Mesothelial cell of epicardium (in vitro differentiated cells): ENCODE measurements at places on chromosomes 16 and 17. TPM values are rescaled to one million over a fixed set of nuclear protein-coding genes. Genes with fewer than 3 reads are reported as not detected.

DNA sequence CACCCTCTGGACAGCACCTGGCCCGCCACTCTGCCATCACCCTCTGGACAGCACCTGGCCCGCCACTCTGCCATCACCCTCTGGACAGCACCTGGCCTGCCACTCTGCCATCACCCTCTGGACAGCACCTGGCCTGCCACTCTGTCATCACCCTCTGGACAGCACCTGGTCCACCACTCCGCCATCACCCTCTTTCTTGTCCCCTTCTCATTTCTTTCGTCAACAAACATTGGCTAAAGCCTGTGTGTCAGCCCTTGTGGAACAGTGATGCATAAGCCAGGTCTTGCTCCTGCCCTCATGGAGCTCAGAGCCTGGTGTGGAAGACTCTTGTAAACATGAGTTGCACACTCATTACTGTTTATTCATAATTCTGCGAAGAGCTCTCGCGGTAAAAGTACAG, 31.2 kb downstream of the CDK5R1 start:
- DNase-seq, result no peak
- peaks cover 30% of the 10 kb centered on the region for H3K4me1 ChIP-seq
- no peaks in the 10 kb centered on the region for H3K27me3 ChIP-seq
- no peaks in the 10 kb centered on the region for H3K36me3 ChIP-seq
- no peak overlapping the region for H3K27ac ChIP-seq

- H3K27me3 ChIP-seq, result peaks cover 3% of the 10 kb centered on the region
- DNase-seq, result no peak
- no peaks in the 10 kb centered on the region for H3K4me1 ChIP-seq
- no peak overlapping the region for H3K4me3 ChIP-seq
- no peak overlapping the region for H3K27ac ChIP-seq
Measured at GRCh38 chr16:13176711-13177110, 275.3 kb downstream of the SHISA9 start.

DNA sequence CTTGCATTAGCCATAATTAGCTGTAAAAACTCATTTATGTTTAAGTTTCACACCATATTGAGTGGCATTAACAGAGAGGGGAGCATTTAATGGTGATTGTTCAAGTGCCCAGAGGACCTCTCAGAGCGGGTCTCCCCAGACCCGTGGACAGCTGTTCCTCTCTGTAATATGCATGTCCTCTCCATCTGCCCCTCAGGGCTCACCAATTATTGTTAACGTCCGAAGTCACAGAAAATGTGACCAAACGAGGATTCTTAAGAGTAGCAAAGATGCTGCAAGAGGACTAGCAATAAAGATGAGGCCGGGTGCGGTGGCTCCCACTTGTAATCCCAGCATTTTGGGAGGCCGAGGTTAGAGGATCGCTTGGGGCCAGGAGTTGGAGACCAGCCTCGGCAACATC, 130.2 kb downstream of the CPPED1 start:
- DNase-seq, result no peak
- no peak overlapping the region for H3K27ac ChIP-seq
- no peaks in the 10 kb centered on the region for H3K27me3 ChIP-seq
- no peak overlapping the region for H3K4me3 ChIP-seq
- H3K4me1 ChIP-seq, result peaks cover 13% of the 10 kb centered on the region

DNA sequence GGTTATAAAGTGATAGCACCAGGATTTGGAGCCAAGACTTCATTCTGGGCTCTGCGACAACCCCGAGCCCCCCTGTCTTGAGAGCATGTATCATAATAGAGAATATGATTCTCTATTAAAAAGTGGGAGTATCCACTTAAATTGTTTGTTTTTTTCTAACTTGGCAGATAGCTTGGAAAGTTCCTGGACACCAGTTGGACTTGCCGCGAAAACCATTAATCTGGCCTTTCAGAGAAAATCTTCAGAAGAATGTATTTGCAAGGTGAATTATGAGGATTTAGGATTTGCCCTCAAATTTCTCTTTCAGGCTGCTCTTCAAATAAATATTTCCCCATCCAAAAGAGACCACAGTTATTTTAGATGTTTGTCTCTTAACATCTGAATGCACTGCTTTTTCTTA, 53.5 kb downstream of the MARCHF10 start:
- no peak overlapping the region for H3K4me3 ChIP-seq
- H3K27me3 ChIP-seq, result peaks cover 37% of the 10 kb centered on the region
- no peak for DNase-seq
- H3K4me1 ChIP-seq, result peaks cover 50% of the 10 kb centered on the region

DNA sequence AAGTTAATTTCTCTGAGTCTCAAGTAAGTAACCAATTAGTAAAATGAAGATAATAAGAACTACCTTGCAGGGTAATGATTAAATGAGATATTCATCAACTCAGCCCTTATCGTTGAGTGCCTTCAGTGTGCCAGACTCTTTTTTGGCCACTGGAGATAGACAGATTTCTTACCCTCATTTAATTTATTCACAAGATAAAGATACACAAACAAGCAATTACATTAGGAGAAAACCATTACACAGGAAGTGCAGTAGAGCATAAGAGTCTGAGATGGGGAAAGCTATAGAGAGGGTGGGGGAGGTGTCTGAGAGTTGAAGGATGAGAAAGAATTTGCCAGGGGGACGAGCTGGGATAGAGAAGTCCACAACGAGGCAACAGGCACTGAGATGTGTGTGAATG, 72.5 kb upstream of the BCAR1 start:
- no peak for DNase-seq
- peaks cover 8% of the 10 kb centered on the region for H3K4me1 ChIP-seq
- H3K36me3 ChIP-seq, result peaks cover 7% of the 10 kb centered on the region
- H3K4me3 ChIP-seq, result no peak overlapping the region

DNA sequence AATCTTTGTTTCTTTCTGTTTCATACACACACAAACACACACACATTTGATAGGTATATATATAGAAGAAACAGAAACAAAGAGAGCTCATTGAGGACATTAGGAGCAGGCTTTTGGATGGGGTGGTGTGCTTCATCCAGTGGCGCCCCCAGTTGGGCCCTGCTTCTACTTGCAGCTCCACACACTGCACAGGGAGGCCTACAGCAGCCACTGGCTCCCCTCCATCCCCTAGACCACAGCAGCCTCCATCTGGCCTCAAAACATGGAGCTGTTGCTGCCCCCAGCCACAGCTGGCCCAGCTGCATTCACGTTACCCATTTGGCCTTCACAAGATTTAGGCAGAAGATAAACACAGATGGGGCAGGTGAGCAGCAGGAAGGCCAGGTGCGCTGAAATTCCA, 33.1 kb upstream of the NF1 start:
- no peaks in the 10 kb centered on the region for H3K27me3 ChIP-seq
- H3K36me3 ChIP-seq, result no peaks in the 10 kb centered on the region
- no peak for DNase-seq
- no peak overlapping the region for H3K27ac ChIP-seq

GRCh38 chr16:87850009-87851006, 19.0 kb downstream of the SLC7A5 start:
- H3K27me3 ChIP-seq, result no peaks in the 10 kb centered on the region
- peak; percentile 63 for DNase-seq
- H3K27ac ChIP-seq, result peak overlapping the region; percentile 47
- no peaks in the 10 kb centered on the region for H3K36me3 ChIP-seq
- no peak overlapping the region for H3K4me3 ChIP-seq

DNA sequence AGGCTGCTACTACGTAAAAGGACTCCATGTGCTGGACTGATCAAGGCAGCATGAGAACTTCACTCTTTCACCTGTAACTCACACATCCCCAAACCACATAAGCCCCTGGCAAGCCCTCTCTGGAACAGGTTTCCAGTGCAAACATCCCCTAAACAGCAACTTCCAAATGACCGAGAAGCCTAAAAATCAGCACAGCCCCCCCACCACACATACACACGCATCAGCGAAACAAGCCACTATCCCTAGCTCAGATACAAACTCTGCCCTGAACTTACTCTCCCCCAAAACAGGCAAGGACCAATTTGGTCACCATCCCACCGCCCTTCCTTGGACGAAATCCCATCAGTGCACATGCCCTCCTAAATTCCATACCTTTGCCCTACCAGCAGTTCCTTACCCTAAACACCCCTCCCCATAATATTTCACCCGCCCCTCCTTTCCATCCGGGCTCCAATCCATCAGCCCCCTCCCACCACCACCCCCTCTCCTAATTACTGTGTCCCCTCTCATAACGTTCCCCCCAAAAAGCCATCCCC, 735 bp downstream of the LSM12 start:
- peaks cover 37% of the 10 kb centered on the region for H3K4me1 ChIP-seq
- peaks cover 8% of the 10 kb centered on the region for H3K36me3 ChIP-seq
- H3K27ac ChIP-seq, result peak overlapping the region; percentile 99
- peak overlapping the region; percentile 90 for H3K4me3 ChIP-seq
- H3K27me3 ChIP-seq, result no peaks in the 10 kb centered on the region
- DNase-seq, result no peak

The TNFRSF17 gene
- total RNA-seq, result not detected in 3 replicates

The TBX21 gene
- not detected in 3 replicates for total RNA-seq

The SEZ6L2 gene
- total RNA-seq, result 28.8 to 30.4 TPM (median 29.1 TPM) in 3 replicates

The DNAJA3 gene
- 34.7 to 37.7 TPM (median 35.3 TPM) in 3 replicates for total RNA-seq

The KRTAP4-9 gene
- not detected in 3 replicates for total RNA-seq

The LITAF gene
- total RNA-seq, result 60.8 to 71.0 TPM (median 62.0 TPM) in 3 replicates
